Neural crest cell (in vitro differentiated cells): ENCODE measurements at places on chromosomes 3 and 15.

DNA sequence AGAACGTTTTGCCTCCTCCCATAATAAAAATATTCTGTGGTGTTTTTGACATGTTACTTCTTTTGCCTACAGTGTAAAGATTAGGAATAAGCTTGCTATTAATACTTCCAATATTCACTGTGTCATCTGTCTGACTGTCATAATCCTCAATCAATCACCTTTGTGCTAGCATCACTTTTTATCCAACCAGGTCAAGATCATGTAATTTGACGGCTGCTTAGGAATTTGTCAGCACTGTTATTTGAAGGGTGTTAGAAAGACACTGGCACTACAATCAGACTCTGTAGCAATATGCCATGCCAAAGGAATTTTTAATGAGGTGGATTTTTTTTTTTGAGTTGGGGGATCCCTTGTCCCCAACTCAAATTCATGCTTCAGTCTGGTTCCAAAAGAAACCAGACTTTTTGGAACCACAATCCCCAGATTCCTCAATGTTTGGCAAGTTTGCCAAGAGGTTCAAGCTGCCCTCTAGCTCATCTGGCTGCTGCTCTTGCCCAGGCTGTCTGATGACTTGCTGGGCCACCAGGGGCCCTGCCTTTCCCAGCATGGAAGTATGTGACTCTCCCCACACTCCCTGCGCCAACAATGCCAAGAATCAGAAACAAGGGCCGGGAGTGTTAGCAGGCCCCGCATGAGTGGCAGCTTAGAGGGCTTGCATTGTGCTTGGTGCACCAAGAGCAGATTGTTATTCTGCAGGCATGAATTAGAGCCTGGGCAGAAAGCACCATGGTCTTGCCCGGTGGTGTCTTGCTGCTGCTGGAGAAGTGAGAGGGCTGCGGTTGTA is 58.6 kb upstream of the TSC22D2 start:
- DNase-seq = no peak

DNA sequence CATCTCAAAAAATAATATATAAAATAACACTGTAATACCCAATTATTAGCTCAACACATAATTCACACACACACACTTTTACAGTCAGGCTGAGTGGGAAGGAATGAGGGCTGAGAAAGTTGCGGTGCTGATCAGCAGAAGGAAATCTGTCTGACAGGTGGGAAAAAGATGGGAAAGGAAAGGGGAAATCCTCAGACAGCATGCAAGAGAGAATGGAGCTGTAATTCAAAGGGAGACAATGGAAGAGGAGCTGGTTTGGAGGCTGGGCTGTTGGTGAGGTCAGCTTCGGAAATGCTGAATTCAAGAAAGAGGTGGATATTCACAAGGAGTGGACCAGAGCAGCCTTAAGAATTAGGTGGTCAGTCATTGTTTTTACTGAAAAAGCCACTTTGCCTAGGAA is 121.6 kb upstream of the LMOD3 start:
- no peak for DNase-seq

- no peak for DNase-seq
Measured at GRCh38 chr3:58962816-58963215, 87.0 kb downstream of the CFAP20DC start.

DNA sequence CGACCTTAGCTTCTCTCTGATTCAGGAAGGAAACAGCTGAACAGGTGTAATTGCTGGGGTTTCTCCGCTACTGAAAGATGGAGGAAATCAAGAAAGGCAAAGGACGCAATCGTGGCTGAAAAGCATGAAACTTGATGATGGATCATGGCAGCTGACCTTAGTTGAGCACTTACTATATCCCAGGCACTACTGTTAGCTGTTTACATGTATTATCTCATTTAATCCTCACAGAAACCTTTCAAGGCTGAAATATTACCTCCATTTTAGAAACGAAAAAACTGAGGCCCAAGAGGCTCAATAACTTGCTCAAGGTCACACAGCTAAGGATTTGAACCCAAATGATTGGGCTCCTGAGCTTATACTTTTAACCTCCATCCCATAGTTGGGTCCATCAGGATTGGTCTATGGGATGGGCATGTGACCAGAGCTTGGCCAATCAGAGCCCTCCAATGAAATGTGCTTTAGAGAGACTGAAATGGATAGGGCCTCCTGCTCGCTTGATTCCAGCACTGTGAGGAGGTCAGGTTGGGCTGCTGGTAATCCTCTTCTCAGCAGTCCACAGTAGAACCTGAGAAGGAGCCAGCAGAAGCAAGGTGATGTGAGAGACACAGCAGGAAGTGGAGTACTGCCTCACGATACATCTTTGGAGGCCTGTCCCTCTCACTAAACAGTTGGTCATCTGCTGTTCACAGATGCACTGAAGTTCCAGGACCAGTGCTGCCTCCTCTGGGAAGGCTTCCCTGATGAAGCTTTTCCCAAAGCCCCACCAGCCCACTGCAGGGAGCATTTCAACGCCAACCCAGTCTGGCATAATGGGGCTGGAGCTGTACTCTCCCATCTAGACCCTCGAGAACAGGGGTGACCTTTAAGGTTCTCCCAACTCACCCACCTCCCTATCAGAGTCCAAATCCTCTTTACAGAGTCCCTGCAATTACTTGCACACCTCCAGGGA is 10.4 kb downstream of the CLN6 start:
- DNase-seq = no peak

- no peak for DNase-seq
Measured at GRCh38 chr3:141457624-141458236, 29.1 kb upstream of the RASA2 start.
